ENCODE measurements at places on chromosomes 12 and 14. TPM values are rescaled to one million over a fixed set of nuclear protein-coding genes. Genes with fewer than 3 reads are reported as not detected.

Gene SSTR1
- not detected for total RNA-seq

Gene FGF23
- not detected for total RNA-seq

Gene PMCH
- total RNA-seq, result not detected

Gene PLBD1
- total RNA-seq, result 1.00 TPM

GRCh38 chr14:75549169-75549568, 26.9 kb downstream of the BATF start:
- no peak for DNase-seq

DNA sequence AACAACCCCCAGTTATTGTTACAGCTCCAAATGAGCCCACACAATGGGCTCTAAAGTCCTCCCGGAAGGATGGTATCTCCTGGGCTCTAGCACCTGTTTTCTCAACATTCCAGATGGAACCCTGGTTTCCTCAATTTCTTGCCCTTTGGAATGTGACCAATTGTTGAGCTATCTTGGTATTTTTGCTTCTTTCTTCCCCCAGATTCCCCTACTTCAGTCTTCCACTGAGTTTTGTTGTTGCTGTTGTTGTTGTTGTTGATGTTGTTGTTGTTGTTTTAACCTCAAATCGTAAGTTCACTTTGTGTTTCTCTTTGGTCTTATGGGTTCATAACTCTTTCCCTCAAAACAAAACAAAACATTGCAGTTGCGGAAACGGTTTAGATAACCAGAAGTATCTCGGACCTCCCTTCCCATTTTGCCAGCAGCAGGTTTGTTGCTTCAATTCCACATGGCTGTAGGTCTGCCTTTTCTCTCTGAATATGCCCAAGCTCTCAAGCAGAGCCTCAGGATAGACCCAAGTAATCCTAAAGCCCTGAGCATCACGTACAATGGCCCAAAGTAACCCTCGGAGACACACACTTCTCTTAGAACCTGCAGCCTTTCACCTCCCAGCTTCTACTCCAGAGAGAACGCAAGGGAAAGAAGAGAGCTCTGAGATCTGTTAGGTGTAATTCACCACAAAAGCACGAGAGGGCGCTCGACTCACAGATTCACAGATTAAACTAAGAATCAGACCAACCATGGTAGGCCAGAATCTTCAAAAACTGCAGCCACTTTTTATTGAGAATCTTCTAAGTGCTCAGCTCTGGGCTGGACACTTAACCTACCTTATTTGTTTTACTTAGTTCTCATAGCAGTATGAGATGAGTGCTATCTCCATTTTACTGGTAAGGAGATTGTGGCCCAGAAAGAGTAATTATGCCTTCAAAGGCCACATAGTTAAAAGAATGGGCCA, 1.0 kb upstream of the DDX23 start:
- peak; percentile 67 for DNase-seq

DNA sequence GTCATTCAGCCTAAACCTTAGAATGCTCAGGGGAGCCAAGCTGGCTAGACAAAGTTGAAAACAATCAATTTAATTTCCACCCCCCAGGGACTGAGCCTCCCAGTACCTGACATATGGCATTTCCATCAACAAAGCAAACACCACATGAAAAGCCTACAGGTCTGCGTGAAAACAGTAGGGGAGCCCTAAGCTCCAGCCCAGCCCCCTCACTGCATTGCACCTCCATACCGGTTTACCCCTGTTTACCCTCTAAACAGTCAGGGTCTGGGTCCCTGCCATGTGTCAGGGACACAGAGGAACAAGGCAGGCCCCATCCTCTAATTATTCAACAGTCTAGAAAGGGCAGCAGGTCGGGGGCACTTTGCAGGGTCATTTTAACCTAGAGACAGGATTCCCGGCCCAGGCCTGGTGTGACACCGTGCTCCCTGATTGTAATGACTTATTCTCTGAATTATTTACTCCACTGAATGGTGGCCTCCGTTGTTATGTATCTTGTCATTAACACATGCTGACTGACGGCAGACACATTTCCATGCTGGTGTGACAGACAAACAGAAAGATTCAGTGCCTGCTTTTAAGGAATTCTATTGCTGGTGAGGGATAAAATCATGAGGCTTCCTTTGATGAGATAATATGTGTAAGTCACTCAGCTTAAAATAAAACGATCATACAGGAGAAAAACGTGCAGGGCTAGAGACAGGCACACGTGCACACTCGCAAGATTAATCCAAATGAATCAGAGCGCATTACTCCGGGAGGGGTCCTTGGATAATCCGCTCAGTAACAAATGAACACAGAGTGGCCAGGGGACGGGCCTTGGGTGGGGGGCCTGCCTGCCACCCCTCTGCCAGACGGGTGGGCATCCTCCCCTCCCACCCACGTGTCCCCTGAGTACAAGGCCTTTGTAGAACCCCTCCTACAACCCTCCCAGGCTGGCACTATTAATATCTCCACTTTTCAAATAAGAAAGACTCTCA, 23.2 kb downstream of the CCDC88C start:
- DNase-seq, result no peak

- no peak for DNase-seq
Observed at GRCh38 chr12:10128687-10129086, 1.3 kb downstream of the CLEC7A start.

DNA sequence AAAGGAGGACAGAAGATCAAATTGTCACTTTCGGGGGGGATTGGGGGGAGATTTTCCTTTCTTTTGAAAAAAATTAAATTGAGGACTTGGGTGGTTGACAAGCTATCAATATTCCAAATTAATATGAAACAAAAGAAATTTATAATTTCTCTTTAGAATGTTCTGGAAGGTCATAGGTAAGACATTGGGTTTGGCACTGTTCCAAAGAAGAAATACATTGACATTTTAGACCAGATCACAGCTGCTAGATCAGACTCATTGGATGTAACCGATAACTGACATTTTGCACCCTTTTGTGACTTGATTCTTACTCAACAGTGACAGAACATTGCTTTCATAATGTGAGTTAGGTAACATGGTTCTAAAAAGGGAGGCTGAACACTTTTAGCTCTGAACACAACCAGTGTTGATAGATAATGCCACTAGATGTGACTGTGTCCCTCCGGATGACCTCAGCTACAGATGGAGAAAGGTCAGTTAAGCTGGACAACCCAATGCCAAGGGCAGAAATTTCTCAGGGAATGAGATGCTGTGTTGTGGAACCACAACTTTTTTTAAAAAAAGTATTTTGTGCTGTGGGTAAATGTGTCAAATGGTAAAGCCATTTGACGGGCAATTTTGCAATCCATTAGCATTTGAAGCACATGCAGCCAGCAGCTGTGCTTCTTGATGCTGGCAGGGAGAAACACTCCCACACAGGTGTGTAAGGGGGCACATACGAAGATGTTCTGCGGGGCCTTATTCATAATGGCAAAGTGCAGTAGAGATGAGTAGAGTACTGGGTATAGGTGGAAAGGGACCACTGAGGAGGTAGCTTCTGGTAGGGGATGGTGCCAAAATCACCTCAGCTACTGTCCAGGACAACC, 62.9 kb downstream of the RFX4 start:
- DNase-seq, result no peak

GRCh38 chr12:30450872-30451271, 244.8 kb downstream of the IPO8 start:
- DNase-seq, result no peak

All from naive thymus-derived CD4-positive, alpha-beta T cell (primary cell).